ENCODE measurements at places on chromosomes 12 and 14.

DNA sequence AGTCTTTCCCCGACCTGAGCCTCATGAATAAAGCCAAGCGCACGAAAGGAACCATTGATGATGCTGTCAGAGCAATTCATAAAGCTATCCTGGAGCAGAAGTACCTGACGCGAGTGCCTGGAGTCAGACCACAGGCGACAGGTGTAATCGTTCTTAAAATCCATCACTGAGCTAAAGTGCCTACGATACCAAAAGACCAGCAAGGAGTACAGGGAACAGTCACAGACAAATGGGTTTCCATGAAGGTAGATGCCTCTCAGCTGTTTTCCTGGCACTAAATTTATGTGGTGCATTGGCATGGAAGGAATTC lies 1.4 kb upstream of the PCED1B start:
- no peak for DNase-seq

DNA sequence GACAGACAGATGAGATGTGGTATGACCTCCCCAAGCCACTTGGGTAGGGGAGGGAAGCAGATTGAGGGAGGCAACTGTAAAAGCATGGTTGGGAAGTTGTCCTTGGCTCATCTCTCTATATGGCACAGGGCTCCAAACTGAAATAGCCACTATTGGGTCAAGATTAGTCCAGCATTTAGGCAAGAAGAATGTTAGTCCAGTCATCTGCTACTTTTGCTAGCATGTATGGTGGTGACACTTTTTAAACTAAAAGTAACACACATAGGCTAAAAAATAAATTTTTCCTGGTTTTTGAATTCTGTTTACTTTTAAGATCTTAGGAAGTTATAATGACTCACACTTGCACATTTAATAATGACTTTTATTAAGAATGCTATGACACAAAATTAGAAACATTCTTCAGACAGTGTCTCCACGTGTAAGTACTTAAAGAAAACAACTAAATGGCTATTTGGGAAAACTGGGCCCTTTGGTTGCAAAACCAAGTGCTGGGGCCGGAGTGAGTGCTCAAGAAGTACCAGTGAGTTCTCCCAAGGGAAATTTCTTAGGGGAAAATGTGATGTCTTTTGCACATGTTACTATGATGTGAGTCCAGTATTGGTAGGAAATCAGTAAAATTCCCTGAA lies 179.1 kb upstream of the HIF1A start:
- no peak for DNase-seq

DNA sequence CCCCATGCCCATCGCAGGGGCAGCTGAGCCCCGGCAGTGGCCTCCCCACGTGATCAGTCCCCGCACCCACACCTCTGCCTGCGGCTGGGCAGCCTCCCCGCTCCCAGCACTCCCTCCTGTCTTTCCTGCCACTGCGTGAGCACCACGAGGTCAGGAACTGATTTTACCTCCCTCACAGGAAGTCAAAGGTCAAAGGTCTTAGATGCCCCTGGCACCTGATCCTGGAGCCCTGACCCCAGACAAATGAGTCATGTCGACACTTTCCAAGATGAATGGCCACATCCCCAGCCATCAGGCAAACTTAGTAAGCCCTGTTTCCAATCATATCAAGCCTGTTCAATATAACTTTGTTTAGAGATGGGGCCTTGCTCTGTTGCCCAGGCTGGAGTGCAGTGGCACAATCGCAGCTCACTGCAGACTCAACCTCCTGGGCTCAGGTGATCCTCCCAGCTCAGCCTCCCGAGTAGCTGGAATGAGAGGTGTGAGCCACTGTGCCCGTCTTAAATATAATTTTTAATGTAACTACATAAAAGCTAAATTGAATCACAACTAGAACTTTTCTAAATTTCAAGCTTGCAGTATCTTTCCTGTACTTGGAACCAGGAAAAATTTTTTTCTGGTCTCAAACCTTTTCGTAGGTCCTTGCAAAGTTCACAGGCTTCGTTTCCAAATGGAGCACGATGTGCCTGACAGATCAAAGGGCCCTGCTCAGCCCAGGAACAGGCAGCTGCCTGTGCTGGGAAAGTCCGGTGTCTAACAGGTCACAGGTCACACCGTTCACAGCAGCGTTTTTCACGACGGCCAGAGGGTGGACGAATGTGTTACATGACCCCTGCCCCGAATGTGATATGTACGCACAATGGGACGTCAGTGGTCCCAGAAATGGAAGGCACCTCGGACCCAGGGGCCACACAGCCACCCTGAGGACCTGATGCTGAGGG lies 1.9 kb downstream of the LRCOL1 start:
- DNase-seq = no peak

GRCh38 chr14:25048170-25049016 lies 1.6 kb downstream of the STXBP6 start:
- DNase-seq = peak; percentile 61

DNA sequence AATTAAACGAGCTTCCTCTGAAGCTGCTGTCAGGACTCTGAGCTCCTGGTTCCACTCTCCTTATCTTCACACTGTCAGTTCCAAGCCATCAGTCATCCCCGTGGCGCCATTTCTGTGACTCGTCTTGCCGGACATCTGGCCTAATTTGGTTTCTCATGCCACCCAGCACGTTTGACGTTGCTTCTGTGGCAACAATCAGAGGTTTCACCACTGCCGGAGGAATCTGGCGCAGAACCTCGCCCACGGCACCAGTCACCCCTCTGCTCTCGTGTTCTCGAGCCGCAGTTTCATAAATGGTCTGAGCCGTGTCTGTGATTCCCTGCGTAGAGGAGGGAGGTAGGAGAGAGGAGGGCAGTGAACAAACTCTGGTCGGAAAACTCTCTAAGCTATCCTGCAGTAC lies 29.7 kb downstream of the BDKRB1 start:
- no peak for DNase-seq
